ENCODE measurements at places on chromosomes 6 and 20. TPM values are rescaled to one million over a fixed set of nuclear protein-coding genes. Genes with fewer than 3 reads are reported as not detected.

SLC35B2 gene
- total RNA-seq = 32.8 TPM

HLA-DQA1 gene
- 1.6 TPM for total RNA-seq

ENTPD6 gene
- total RNA-seq = 45.8 TPM

TOMM34 gene
- total RNA-seq = 21.0 TPM

EEF1A2 gene
- 20.6 TPM for total RNA-seq

OSBPL2 gene
- 38.0 TPM for total RNA-seq

- no peak overlapping the region for H3K4me3 ChIP-seq
- no peaks in the 10 kb centered on the region for H3K4me1 ChIP-seq
- no peaks in the 10 kb centered on the region for H3K27me3 ChIP-seq
- no peak for DNase-seq
- no peak overlapping the region for H3K27ac ChIP-seq
Observed at GRCh38 chr20:44666066-44666465, 14.6 kb upstream of the ADA start.

DNA sequence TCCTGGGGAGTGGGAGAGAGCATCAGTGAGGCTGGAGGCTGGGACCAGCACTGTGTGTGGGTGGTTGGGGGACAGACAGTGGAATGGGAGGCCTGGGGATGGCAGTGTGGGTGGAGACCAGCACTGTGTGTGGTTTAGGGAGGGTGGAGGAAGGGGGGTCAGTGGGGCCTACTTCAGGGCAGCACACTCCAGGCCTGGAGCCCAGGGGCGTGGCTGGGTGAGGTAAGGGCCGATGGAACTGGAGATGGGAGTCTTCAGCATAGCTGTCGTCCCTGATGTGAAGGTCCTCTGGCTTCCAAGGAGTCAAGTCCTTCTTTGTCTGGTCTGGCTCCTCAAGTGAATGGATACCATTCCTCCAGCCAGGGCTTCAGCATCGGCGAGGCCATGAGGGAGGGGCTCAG, 18.6 kb downstream of the KCNK17 start:
- H3K4me1 ChIP-seq = no peaks in the 10 kb centered on the region
- H3K4me3 ChIP-seq = no peak overlapping the region
- H3K36me3 ChIP-seq = no peaks in the 10 kb centered on the region

- H3K4me3 ChIP-seq = no peak overlapping the region
- H3K4me1 ChIP-seq = no peaks in the 10 kb centered on the region
- DNase-seq = no peak
- no peak overlapping the region for H3K27ac ChIP-seq
Observed at GRCh38 chr20:24987873-24988835, 4.4 kb downstream of the APMAP start.

DNA sequence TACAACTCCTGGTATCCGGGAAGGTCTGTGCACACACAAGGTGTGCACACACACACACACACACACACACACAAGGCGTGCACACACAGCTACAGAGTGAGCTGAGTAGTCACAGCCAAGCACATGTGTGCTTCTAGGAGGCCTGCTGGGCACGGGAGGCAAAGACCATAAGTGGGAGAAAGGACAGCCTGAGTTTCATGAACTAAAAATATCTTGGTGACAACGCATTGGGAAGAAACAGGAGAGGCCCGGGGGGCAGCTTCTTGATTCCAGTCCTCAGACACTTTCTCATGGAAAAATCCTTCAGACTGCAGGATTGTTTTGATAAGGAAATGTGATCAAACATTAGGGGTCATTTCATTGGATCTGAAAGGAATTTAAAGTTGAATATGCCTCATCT, 2.6 kb downstream of the TRAF3IP2 start:
- H3K27me3 ChIP-seq = no peaks in the 10 kb centered on the region
- no peaks in the 10 kb centered on the region for H3K36me3 ChIP-seq
- no peak for DNase-seq
- H3K27ac ChIP-seq = peak overlapping the region; percentile 99
- peaks cover 15% of the 10 kb centered on the region for H3K4me1 ChIP-seq
- H3K4me3 ChIP-seq = peak overlapping the region; percentile 7

DNA sequence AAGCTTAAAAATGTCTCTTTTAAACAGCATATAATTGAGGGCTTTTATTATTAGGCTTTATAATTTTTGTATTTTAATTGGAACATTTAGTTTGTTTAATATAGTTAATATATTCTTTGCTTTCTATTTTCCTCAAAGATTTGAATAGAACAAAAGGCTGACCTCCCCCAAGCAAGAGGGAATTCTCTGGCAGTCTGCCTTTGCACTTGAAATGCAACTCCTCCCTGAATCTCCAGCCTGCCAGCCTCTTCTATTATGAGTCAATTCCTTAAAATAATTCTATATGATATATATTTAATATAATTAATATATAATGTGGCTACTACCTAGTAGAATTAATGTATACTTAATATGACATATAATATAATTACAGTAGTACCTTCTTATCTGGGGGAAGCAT, 69.2 kb downstream of the PTPRA start:
- no peaks in the 10 kb centered on the region for H3K36me3 ChIP-seq
- H3K4me3 ChIP-seq = no peak overlapping the region
- H3K27ac ChIP-seq = no peak overlapping the region

DNA sequence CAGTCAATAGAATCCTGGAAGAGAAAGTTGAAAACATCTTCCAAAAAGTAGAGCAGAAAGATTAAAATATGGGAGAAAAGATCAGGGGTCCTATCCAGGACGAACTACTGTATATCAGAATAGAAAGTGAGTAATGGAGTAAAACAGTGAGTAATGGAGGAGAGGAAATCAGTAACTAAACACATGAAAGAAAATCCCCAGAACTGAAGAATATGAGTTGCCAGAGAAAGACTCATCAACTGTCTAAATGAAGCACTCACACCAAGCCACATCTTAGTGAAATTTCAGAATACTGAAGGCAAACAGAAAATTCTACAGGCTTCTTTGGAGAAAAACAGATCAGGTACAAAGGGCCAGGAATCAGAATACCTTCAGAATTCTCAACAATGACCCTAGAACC, 14.9 kb downstream of the IL17A start:
- no peaks in the 10 kb centered on the region for H3K4me1 ChIP-seq
- DNase-seq = no peak
- no peaks in the 10 kb centered on the region for H3K27me3 ChIP-seq
- no peaks in the 10 kb centered on the region for H3K36me3 ChIP-seq
- no peak overlapping the region for H3K27ac ChIP-seq

GRCh38 chr6:92763274-92763584, 656.1 kb downstream of the EPHA7 start:
- no peak overlapping the region for H3K27ac ChIP-seq
- H3K27me3 ChIP-seq = no peaks in the 10 kb centered on the region
- no peaks in the 10 kb centered on the region for H3K36me3 ChIP-seq
- no peaks in the 10 kb centered on the region for H3K4me1 ChIP-seq
- no peak for DNase-seq

DNA sequence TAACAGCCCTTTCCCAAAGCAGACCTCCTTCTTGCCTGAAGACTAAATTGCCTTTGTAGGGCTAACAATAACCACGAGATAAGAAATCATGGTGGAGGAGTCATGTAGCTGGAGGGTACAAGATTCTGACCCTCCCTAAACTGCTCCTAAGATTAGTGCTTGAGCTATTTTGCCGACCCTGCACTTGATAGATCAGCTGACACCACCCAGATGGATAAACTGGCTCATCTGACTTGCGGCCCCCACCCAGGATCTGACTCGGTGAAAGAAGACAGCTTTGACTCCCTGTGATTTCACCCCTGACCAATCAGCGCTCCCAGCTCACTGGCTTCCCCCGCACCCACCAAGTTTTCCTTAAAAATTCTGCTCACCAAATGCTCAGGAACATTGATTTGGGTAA, 57.6 kb upstream of the UNC93A start:
- H3K36me3 ChIP-seq = no peaks in the 10 kb centered on the region
- H3K27me3 ChIP-seq = no peaks in the 10 kb centered on the region
- no peak overlapping the region for H3K4me3 ChIP-seq
- no peaks in the 10 kb centered on the region for H3K4me1 ChIP-seq

DNA sequence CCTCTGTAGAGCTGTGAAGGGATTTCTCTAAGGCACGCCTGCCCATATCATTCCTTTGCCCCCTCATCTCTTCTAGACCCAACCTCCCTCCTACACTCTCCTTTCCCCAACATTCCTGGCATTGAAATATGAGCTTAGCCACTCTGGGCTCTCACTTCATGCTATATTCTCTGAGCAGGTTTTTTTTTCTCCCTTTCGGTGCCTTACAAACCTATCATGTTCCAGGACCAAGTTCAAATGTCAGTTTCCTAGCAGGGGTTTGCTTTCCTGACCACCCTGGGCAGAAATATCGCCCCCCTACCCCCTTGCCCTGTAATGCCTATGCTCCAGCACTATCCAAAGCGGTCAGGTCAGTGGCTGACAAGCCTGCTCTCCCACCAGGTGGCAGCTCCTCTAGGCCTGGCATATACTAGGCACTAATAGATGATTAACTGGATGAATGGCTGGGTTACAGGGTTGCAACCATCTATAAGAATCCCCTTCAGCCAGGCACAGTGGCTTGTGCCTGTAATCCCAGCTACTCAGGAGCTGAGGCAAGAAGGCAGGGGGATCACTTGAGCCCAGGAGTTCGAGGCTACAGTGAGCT, 25.7 kb upstream of the AAR2 start:
- no peak overlapping the region for H3K4me3 ChIP-seq
- H3K27ac ChIP-seq = no peak overlapping the region
- H3K4me1 ChIP-seq = no peaks in the 10 kb centered on the region
- H3K27me3 ChIP-seq = no peaks in the 10 kb centered on the region
- no peak for DNase-seq

- no peaks in the 10 kb centered on the region for H3K36me3 ChIP-seq
- DNase-seq = peak; percentile 52
- peak overlapping the region; percentile 36 for H3K27ac ChIP-seq
- H3K27me3 ChIP-seq = no peaks in the 10 kb centered on the region
Observed at GRCh38 chr20:1941226-1941625, 46.0 kb downstream of the SIRPA start.

- H3K27ac ChIP-seq = no peak overlapping the region
- no peaks in the 10 kb centered on the region for H3K27me3 ChIP-seq
- no peak overlapping the region for H3K4me3 ChIP-seq
- no peak for DNase-seq
Observed at GRCh38 chr20:11301699-11302098, 616.0 kb upstream of the BTBD3 start.

DNA sequence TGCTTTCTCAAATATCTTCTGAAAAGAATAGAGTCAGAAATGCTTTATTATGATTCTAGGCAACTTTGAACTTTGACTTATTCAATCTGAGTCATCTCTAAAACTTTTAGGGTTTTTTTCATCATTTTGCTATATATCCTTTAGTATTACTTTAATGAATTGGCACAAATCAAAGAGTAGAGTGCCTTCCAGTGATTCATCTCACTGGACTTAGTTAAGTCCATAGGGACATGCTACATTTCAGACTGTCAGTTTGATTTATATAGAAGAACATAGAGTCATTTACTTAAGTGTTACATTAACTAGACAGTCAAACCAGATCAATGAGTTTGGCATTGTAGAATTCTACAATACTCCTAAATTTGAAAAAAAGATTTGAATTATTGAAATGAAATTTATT, 1235.7 kb upstream of the MAP3K7 start:
- no peaks in the 10 kb centered on the region for H3K36me3 ChIP-seq
- no peak overlapping the region for H3K27ac ChIP-seq
- H3K4me1 ChIP-seq = no peaks in the 10 kb centered on the region
- no peak overlapping the region for H3K4me3 ChIP-seq

DNA sequence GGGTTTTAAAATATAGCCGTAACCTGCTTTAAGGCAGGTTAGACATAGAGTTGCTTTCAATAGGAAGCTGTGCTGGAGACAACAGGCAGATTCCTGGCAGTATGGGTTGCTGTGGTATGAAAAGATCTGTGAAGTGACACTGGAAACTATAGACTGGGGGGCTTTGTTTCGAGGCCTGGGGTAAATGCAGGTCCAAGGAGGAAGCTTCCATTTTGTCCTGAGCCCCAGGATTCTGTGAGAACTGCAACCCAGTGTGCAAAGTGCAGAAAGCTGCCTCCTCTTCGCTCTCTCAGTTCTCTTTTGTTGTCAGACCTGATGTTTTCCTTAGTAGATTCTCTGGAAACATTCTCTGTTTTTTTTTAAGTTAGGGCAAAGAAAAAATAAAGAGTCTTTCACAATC, 86.9 kb downstream of the LYRM4 start:
- H3K27ac ChIP-seq = no peak overlapping the region
- DNase-seq = no peak
- no peaks in the 10 kb centered on the region for H3K36me3 ChIP-seq
- no peaks in the 10 kb centered on the region for H3K27me3 ChIP-seq
- no peaks in the 10 kb centered on the region for H3K4me1 ChIP-seq

DNA sequence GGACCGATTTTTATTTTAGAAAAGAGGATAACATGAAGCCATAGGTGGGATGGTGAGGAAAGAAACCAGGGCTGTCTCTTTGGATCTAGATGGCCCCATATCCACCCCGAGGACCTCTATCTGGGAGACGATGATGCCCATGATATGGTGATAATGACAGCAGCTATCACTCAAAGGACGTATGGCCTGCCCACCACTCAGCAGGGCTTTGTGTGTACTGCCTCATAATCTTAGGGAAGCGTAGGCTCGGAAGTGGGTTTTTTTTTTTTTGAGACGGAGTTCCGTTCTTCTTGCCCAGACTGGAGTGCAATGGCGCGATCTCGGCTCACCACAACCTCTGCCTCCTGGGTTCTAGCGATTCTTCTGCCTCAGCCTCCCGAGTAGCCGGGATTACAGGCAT, 8.2 kb upstream of the TAF8 start:
- H3K4me1 ChIP-seq = peaks cover 6% of the 10 kb centered on the region
- H3K36me3 ChIP-seq = no peaks in the 10 kb centered on the region
- H3K4me3 ChIP-seq = no peak overlapping the region
- no peak for DNase-seq
- H3K27me3 ChIP-seq = no peaks in the 10 kb centered on the region
- H3K27ac ChIP-seq = peak overlapping the region; percentile 36

- no peaks in the 10 kb centered on the region for H3K36me3 ChIP-seq
- H3K4me3 ChIP-seq = no peak overlapping the region
- peaks cover 15% of the 10 kb centered on the region for H3K4me1 ChIP-seq
- peak; percentile 92 for DNase-seq
Observed at GRCh38 chr6:111591370-111591900, 14.2 kb downstream of the TRAF3IP2 start.

- no peak overlapping the region for H3K4me3 ChIP-seq
- no peak for DNase-seq
- no peaks in the 10 kb centered on the region for H3K27me3 ChIP-seq
- no peaks in the 10 kb centered on the region for H3K36me3 ChIP-seq
- no peak overlapping the region for H3K27ac ChIP-seq
Observed at GRCh38 chr6:80544976-80545722, 438.7 kb downstream of the BCKDHB start.

GRCh38 chr20:49344975-49345374, 67.1 kb upstream of the ZNFX1 start:
- H3K27ac ChIP-seq = peak overlapping the region; percentile 83
- H3K36me3 ChIP-seq = no peaks in the 10 kb centered on the region
- no peak overlapping the region for H3K4me3 ChIP-seq
- H3K27me3 ChIP-seq = no peaks in the 10 kb centered on the region

GRCh38 chr6:155980768-155981079, 525.1 kb upstream of the NOX3 start:
- H3K4me3 ChIP-seq = no peak overlapping the region
- no peaks in the 10 kb centered on the region for H3K4me1 ChIP-seq
- DNase-seq = no peak
- no peak overlapping the region for H3K27ac ChIP-seq
- H3K36me3 ChIP-seq = no peaks in the 10 kb centered on the region
- H3K27me3 ChIP-seq = no peaks in the 10 kb centered on the region

Measured in breast epithelium (tissue), 4 donors.